ENCODE measurements at places on chromosomes 2 and 18. TPM values are rescaled to one million over a fixed set of nuclear protein-coding genes. Genes with fewer than 3 reads are reported as not detected.

DNA sequence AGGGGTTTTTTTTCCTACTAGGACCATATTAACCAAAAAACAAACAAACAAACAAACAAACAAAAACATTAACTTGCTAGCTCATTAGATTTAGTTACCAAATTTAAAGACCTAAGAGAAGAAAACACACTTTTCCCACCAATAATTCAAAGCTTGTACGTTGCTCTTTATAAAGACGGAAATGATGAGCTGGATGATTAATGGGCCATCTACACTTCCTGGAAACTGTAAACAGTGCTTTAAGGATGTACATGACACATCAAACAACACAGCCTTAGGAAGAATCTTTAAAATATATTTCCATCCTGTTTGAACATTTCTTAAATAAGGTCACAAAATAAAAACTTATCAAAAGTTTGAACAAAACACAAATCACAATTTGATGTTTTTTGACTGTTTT is 982 bp downstream of the BMP10 start:
- DNase-seq: no peak

GRCh38 chr2:122273785-122274419 is 518.5 kb downstream of the TSN start:
- no peak for DNase-seq

- DNase-seq: no peak
Observed at GRCh38 chr18:75612456-75612855, 185.0 kb upstream of the SMIM21 start.

- peak; percentile 57 for DNase-seq
Observed at GRCh38 chr2:237483018-237483731, 3.9 kb upstream of the MLPH start.

- no peak for DNase-seq
Observed at GRCh38 chr2:120403676-120404075, 57.7 kb downstream of the INHBB start.

DNA sequence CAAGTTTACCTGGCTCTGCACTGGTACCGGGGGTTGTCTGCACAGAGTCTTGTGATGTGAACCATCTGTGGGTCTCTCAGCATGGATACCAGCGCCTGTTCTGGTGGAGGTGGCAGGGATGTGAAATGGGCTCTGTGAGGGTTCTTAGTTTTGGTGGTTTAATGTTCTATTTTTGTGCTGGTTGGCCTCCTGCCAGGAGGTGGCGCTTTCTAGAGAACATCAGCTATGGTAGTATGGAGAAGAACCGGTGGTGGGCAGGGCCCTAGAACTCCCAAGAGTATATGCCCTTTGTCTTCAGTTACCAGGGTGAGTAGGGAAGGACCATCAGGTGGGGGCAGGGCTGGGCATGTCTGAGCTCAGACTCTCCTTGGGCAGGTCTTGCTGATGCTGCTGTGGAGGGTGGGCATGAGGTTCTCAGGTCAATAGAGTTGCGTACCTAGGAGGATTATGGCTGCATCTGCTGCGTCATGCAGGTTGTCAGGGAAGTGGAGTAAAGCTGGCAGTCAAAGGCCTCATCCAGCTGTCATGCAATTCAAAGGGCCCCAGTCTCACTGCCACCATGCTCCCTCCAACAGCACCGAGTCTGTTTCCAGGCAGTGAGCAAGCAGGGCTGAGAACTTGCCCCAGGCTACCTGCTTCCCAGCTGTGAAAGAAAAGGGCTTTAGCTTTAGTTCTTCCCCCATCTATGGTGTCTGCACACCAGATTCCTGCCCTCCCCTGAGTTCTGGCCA is 278.0 kb downstream of the METTL4 start:
- DNase-seq: no peak

- DNase-seq: no peak
Observed at GRCh38 chr2:100650151-100650550, 87.4 kb downstream of the PDCL3 start.

DNA sequence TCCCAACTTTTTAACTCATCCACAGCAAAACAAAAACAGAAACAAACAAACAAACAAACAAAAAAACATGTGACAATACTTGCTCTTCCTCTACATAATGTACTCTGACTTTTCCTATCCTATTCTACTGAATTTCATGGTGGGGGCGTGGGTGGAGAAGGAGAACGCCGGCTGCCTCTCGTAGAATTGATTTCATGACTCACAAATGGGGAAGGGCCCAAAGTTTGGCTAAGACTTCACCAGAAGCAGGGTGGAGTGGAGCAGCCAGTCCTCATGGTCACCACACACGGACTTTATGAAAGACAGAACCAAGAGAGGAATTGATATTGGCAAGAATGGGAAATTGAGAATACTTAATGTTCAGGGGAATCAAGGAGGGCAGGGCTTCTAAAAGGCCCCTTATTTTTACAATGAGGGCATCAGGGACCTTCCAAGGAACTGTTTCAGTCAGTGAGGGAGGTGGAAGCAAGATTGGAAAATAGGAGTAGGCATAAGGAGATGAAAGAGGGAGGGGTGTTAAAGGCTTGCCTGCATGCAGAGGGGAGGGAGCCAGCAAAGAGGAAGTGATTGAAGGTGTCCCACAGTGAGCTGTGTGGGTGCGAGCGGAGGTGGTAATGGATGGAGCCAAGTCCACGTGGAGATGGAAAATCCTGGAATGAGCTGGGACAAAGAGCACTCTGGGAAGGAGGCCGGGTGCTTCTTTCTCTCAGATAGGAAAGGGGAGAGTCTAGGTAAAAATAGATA is 27.9 kb downstream of the MARCHF4 start:
- no peak for DNase-seq

GRCh38 chr18:63126134-63127069 is 193.2 kb downstream of the BCL2 start:
- no peak for DNase-seq

- peak; percentile 79 for DNase-seq
Observed at GRCh38 chr2:96665083-96665569, 22.6 kb downstream of the FER1L5 start.

DNA sequence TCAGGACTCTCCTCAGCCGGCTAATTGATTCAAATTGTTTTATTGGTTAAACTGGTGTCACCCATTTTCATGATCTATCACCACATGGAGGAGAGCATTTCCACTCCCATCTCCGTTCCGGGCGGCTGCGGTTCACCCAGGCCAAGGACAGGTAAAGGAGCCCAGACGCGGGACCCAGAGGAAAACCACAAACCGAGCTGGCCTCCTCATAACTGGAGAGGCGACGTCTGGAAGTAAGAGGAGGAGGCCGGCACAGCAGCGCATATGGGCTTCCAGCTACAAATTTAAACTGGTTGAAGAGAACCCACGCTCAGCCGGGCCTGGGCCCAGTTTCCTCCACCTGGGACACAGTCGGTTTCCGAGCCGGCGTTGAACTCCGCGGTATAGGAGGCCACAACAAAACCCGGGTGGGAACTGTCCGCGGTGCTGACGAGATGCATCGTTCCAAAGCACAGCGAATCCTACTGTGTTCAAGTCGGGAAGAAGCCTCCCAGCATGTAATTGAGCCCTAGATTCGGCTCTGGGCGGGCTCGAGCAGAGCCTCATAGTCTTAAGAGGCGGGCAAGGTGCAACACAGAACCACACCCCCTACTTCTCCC is 3.0 kb upstream of the SKOR2 start:
- DNase-seq: peak; percentile 79

DNA sequence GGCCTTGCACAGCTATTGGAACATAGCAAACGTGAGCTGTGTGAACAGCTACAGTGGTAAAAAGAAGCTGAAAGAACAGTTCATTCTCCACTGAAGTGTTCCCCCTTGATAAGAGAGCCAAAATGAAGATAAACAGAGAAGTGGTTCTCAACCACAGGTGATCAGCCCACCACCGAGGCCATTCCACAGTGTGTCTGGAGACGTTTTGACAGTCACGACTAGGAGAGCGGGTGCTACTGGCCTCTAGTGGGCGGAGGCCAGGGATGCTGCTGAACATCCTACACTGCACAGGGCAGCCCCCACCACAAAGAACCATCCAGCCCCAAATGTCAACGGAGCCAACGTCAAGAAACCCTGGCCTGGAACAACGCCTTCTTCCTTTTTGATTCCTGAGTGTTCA is 38.4 kb downstream of the ADCY3 start:
- DNase-seq: no peak

DNA sequence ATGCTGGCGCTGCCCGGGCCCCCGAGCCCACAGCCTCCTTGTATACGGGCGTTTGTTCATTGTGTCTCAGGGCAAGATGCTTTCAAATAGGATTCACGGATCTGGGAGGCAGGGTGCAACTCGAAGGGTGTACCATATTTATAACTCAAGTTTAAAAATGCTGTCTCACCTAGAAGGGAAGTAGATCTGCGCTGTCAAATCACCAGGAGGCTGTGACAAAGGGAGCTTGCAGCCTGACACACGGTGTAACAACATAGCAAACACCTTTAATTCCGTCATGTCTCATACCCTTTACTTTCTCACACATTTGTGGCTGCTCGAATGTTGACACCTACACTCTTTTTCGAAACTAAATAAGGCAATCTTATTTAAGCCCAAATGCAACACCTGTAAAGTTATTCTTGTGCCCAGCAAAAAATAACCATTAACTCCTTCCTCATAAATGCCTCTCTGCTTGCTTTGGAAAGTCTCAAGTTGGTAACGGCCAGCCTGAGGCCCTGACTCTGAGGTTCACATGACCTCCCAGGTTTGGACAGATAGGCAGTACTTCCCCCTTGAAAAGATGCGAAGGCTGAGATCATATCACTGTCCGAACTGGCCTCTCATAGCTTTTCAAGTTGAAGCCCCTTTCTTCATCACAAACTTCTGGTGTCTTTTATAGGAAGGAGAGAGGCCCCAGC is 11.6 kb downstream of the ZEB2 start:
- no peak for DNase-seq

DNA sequence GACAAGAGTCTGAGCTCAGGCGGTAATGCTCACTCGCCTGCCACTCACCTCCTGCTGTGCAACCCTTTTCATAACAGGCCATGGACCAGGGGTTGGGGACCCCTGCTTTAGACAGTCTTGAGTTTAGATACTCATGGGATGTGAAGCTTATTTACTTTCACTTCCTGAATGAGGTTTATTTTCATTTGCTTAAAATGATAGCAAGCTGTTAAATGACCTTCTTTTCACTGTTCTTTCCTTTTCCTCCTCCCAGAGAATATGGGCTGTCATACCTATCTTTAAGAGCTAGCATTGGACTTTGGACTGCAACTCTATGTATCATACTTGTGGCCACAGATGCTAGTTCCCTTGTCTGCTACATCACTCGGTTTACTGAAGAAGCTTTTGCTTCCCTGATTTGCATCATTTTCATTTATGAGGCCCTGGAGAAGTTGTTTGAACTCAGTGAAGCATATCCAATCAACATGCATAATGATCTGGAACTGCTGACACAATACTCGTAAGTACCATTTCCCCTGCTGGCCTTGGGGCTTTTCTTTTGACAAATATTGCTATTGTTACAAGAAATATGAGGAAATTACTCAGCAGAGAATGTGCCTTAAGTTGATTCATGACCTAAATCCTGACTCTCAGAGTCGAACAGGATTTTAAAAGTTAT is 168.5 kb downstream of the DPP4 start:
- DNase-seq: no peak

GRCh38 chr2:43708891-43709290 is 32.7 kb upstream of the C1GALT1C1L start:
- no peak for DNase-seq

GRCh38 chr2:156792242-156792840 is 356.2 kb downstream of the GPD2 start:
- DNase-seq: no peak

GRCh38 chr2:142112757-142113221 is 18.0 kb downstream of the LRP1B start:
- no peak for DNase-seq

DNA sequence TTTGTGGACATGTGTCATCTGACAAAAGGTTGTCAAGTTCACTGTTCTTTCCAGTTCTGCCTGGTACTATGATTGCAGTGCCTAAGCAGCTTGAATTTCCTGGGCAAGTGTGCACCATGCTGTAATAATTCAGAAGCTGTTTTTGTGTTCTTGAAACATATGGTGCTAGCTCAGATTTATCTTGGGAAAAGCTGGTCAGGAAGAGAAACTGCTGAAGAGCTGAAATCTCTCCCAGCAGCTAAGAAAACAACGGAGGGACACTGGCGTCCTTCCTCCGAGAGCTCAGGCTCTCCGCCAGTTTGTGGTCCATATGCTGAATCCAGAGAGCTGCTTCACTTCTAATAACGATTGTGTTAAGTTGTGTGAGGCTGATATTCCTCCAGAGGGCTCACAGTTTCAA is 642.0 kb downstream of the DPP10 start:
- DNase-seq: no peak

GRCh38 chr2:235116885-235117492 is 165.2 kb downstream of the SH3BP4 start:
- DNase-seq: no peak

- no peak for DNase-seq
Observed at GRCh38 chr2:70939001-70939838, 3.5 kb downstream of the ATP6V1B1 start.

- DNase-seq: no peak
Observed at GRCh38 chr18:59416818-59417217, 57.8 kb upstream of the LMAN1 start.

DNA sequence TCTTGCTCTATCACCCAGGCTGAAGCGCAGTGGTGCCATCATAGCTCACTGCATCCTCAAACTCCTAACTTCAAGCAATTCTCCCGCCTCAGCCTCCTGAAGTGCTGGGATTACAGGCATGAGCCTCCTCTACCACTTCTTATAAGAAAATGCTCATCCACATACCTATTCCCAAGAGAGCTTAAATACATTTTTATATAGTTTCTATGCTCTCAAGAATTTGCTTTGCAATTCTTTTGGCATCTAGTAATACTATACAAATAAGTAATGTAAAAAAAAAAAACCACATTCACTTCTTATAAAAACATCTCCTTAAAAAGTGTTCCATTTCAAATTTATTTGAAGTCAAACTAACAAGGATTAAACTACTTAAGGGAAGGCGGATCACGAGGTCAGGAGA is 197.3 kb downstream of the DNAH7 start:
- DNase-seq: no peak

GRCh38 chr2:147365622-147366021 is 479.2 kb upstream of the ACVR2A start:
- DNase-seq: no peak

- no peak for DNase-seq
Observed at GRCh38 chr2:20803974-20804373, 18.9 kb downstream of the LDAH start.

DNA sequence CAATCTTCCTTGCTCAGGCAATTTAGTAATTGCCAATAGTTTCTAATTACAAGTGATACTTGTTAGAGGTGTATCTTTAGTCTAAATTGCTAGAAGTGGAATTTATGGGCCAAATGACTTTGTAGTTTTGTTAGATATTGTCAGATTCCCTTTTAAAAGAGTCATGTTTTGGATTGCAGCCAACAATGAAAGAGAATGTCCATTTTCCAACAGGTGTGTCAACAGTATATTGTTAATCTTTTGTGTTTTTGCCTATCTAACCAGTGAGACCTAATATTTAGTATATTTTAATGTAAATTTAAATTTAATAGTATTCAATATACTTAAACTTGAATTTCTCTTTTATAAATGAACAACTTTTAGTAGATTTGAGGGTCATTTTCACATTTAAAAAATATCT is 259.4 kb upstream of the ETAA1 start:
- DNase-seq: no peak

GRCh38 chr2:86621280-86621943 is 2.3 kb downstream of the RNF103 start:
- DNase-seq: no peak

The REG3A gene
- total RNA-seq: 8.3 TPM

The RIT2 gene
- total RNA-seq: not detected

The CD8B2 gene
- total RNA-seq: 0.10 TPM

The LRRC30 gene
- not detected for total RNA-seq

The MAL gene
- total RNA-seq: 1.9 TPM

The GREB1 gene
- total RNA-seq: 8.6 TPM

The SLC16A14 gene
- total RNA-seq: 2.0 TPM

The HOXD9 gene
- 2.3 TPM for total RNA-seq

Measured in aorta (tissue), 5 donors.